Thyroid gland (tissue), 4 donors: ENCODE measurements at places on chromosomes 6 and 20.

DNA sequence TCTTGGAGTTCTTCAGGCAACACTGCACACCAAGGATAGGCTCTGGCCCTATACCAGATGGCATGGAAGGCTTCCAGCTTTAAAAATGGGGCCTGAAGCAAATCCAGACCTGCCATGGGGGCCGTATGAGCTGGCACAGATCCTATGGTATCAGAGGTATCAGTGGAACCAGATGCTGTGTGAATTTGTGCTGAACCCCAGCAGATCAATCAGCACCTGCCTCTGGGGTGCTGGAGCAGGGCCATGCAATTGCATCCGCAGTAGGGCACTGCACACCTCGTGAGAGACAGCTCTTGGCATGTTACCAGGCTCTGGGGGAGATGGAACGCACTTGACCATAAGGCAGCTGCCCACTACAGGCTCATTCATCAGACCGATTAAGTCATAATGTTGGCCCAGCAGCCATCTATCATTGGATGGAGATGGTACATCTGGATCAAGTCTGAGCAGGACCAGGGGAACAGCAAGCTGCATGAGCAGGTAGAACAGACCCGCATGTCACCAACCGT is 221.5 kb downstream of the MYLK4 start:
- no peak for DNase-seq
- no peak overlapping the region for H3K4me3 ChIP-seq
- no peaks in the 10 kb centered on the region for H3K36me3 ChIP-seq
- no peaks in the 10 kb centered on the region for H3K4me1 ChIP-seq

DNA sequence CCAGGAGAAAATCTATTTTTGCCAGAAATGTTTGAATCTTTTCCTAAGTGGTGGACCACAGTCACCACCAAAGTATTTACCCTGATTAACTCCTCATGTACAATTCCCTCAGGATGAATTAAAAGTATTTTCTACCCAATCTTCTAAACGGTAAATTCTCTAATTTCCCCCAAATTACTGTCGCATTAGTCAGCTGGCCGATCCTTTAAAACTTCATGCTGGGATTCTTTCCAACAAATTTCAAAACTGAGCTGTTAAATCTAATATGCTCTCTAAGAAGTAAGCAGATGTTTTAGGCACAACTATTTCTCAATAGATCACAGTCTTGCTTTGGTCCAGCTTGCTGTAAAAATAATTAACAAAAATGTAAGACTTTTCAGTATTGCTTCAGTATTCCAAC is 447.2 kb downstream of the FRK start:
- DNase-seq: no peak
- H3K27me3 ChIP-seq: no peaks in the 10 kb centered on the region
- H3K4me3 ChIP-seq: no peak overlapping the region
- H3K36me3 ChIP-seq: no peaks in the 10 kb centered on the region

GRCh38 chr6:160253292-160253691 is 5.3 kb downstream of the SLC22A2 start:
- H3K4me1 ChIP-seq: no peaks in the 10 kb centered on the region
- H3K36me3 ChIP-seq: no peaks in the 10 kb centered on the region
- no peaks in the 10 kb centered on the region for H3K27me3 ChIP-seq
- no peak overlapping the region for H3K4me3 ChIP-seq

GRCh38 chr6:115882174-115882573 is 178.5 kb downstream of the FRK start:
- no peaks in the 10 kb centered on the region for H3K4me1 ChIP-seq
- no peaks in the 10 kb centered on the region for H3K27me3 ChIP-seq
- no peaks in the 10 kb centered on the region for H3K36me3 ChIP-seq
- no peak for DNase-seq

GRCh38 chr6:128672023-128672422 is 151.6 kb upstream of the PTPRK start:
- no peaks in the 10 kb centered on the region for H3K27me3 ChIP-seq
- no peaks in the 10 kb centered on the region for H3K4me1 ChIP-seq
- H3K27ac ChIP-seq: no peak overlapping the region
- no peak for DNase-seq

DNA sequence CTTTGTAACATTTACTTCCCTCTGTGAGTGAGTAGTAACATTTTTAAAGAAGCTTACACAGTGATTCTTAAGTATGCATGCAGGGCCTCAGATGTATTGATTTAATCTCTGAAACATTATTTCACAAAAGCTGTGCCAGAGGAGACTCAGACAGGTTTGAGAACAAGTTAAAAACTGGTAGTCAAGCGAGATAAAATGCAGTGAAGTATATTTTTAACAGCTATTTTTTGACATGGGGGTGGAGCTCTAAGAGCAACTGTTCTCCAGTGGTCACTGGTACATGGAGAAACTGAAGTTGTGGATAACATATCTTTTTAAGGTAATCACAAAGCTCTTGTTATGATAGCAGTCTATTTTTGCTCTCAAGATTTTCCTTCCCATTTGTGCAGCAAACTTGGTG is 20.4 kb downstream of the DSTN start:
- no peak overlapping the region for H3K4me3 ChIP-seq
- H3K4me1 ChIP-seq: peaks cover 91% of the 10 kb centered on the region
- H3K27me3 ChIP-seq: no peaks in the 10 kb centered on the region
- no peaks in the 10 kb centered on the region for H3K36me3 ChIP-seq

- DNase-seq: no peak
- H3K4me1 ChIP-seq: no peaks in the 10 kb centered on the region
- peaks cover 4% of the 10 kb centered on the region for H3K36me3 ChIP-seq
- no peaks in the 10 kb centered on the region for H3K27me3 ChIP-seq
- H3K27ac ChIP-seq: no peak overlapping the region
Observed at GRCh38 chr6:39100358-39100757, 14.6 kb downstream of the SAYSD1 start.

GRCh38 chr20:61025536-61025935 is 226.5 kb upstream of the CDH4 start:
- no peaks in the 10 kb centered on the region for H3K36me3 ChIP-seq

DNA sequence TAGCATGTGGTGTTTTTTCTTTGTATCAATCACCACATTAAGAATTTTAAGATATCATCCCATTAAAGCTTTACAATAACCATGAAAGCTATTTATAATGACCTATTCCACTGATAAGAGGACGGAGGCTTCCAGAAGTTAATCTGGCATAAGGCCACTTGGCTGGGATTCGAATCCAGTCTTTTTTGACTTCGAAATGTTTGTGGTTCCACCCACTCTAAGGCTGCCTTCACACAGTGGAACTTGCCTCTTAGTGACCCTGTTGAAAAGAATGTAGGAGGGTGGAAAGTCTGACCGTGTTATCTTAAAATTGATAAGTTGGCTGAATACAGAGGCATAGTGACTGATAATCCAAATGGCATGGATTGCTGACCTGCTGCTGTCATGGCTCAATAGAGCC is 959.7 kb downstream of the KIF16B start:
- H3K4me3 ChIP-seq: no peak overlapping the region
- no peaks in the 10 kb centered on the region for H3K36me3 ChIP-seq
- no peak for DNase-seq
- H3K27ac ChIP-seq: no peak overlapping the region

DNA sequence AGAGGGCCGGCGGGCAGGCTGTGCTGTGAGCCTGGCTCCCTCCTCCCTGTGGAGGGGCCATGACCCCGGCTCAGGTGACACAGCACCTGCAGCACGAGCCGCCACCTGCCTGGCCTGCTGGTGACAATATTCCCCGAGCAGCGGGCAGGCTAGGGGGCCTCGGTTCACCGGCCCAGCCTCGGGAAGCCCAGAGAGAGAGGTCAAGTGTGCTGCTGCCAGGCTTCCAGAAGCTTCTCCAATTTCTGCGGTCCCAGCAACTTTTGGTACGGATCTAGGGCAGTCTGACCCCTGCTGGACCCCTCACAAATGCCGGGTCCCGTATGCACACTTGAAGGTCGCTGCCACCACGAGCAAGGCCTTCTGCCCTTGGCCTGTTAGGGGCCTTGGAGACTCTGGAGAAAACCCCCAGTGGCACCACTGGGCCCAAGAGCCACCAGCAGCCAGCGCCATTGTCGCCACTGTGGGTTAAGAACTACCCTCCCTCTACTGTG is 38.6 kb upstream of the NOL4L start:
- H3K4me1 ChIP-seq: peaks cover 10% of the 10 kb centered on the region
- DNase-seq: no peak
- no peaks in the 10 kb centered on the region for H3K27me3 ChIP-seq
